ENCODE measurements at places on chromosomes 7 and 10. TPM values are rescaled to one million over a fixed set of nuclear protein-coding genes. Genes with fewer than 3 reads are reported as not detected.
A peak's percentile ranks its signal among the peaks of the same experiment; 100 is the strongest.

ICA1 gene
- 1.5 TPM for polyA plus RNA-seq

PIP gene
- polyA plus RNA-seq, result not detected

CYP2C19 gene
- not detected for polyA plus RNA-seq

GATAD1 gene
- 7.6 TPM for polyA plus RNA-seq

HOGA1 gene
- polyA plus RNA-seq, result not detected

CCNY gene
- polyA plus RNA-seq, result 64.8 TPM

ZDHHC4 gene
- 55.6 TPM for polyA plus RNA-seq

GRCh38 chr10:78768876-78769275 is 299.9 kb upstream of the ZMIZ1 start:
- H3K27me3 ChIP-seq, result no peaks in the 10 kb centered on the region
- peaks cover 18% of the 10 kb centered on the region for H3K4me1 ChIP-seq
- H3K36me3 ChIP-seq, result no peaks in the 10 kb centered on the region
- DNase-seq, result peak; percentile 15

DNA sequence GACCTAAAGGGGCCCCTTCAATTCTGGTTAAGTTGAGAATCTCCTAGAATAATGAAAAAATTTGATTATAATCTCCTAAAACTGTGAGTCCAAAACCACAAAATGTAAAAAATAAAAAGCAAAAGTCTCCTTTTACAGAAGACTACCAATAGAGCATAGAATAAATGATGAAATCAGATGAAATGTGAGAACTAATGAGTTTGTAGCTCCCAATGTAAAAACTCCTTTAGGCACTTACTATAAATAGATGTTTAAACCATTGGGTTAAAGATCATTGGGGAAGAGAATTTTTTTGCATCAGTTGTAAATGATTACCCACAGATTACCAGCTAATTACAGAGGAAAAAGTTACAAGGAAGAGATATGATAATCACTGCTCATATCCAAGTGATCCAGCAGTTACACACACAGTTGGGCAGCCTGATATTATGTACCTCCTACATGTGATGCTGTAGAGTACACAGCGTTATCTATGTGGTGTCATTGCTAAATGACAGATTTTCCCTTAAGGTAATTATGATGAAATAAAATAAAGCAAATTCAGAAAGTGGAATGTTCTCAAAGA is 282.7 kb upstream of the SEMA3D start:
- H3K4me3 ChIP-seq, result no peak overlapping the region
- no peaks in the 10 kb centered on the region for H3K36me3 ChIP-seq
- no peak overlapping the region for H3K27ac ChIP-seq
- H3K27me3 ChIP-seq, result no peaks in the 10 kb centered on the region
- H3K4me1 ChIP-seq, result peaks cover 9% of the 10 kb centered on the region

DNA sequence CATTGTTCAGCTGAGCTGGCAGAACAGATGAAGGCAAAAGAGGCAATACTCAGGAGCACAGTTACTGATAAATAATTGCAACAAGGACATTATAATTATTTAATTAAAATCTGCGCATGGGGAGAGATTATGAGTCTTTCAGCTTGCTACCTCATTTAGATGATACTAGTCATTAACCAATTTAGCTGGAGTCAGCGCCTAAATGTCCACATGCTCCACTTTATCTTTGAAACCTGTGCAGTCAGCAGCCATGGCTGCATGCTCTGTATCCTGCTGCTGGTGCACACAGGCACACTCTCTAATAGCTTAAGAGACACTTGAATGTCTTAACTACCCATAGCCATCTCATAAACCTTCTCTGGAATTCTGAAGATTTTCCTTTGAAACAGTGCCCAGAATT is 196.8 kb downstream of the PPP1R3A start:
- no peaks in the 10 kb centered on the region for H3K36me3 ChIP-seq
- H3K4me3 ChIP-seq, result no peak overlapping the region
- no peak overlapping the region for H3K27ac ChIP-seq
- DNase-seq, result no peak
- H3K4me1 ChIP-seq, result no peaks in the 10 kb centered on the region

GRCh38 chr7:7862393-7862792 is 106.2 kb upstream of the GLCCI1 start:
- no peaks in the 10 kb centered on the region for H3K27me3 ChIP-seq
- no peaks in the 10 kb centered on the region for H3K36me3 ChIP-seq
- no peak overlapping the region for H3K4me3 ChIP-seq

GRCh38 chr10:11290156-11290890 is 272.7 kb downstream of the CELF2 start:
- no peak overlapping the region for H3K4me3 ChIP-seq
- H3K36me3 ChIP-seq, result peaks cover 99% of the 10 kb centered on the region
- peaks cover 13% of the 10 kb centered on the region for H3K4me1 ChIP-seq
- H3K27me3 ChIP-seq, result no peaks in the 10 kb centered on the region

DNA sequence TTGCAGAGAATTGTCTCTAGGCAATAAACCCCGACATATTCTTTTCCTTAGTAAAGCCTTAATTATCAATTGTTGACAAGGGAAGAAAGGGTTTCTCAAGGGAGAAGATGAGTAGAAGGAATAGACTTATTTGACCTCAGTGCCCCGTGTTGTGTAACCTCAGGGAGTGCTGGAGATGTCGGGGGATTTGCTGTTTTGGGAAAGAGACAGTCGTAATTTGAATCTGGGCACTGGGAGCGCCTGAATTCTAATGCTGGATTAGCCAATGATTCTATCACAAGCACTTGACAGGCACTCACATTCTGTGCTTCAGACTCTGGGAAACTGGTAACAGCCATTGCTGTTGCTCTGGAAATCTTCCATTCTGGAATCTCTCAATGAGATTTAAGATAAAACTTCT is 13.8 kb upstream of the LMOD2 start:
- peaks cover 13% of the 10 kb centered on the region for H3K27me3 ChIP-seq
- H3K27ac ChIP-seq, result no peak overlapping the region
- no peaks in the 10 kb centered on the region for H3K4me1 ChIP-seq
- H3K4me3 ChIP-seq, result no peak overlapping the region
- no peak for DNase-seq
- H3K36me3 ChIP-seq, result no peaks in the 10 kb centered on the region

- H3K4me1 ChIP-seq, result peaks cover 35% of the 10 kb centered on the region
- H3K27me3 ChIP-seq, result no peaks in the 10 kb centered on the region
- no peak overlapping the region for H3K27ac ChIP-seq
Observed at GRCh38 chr7:150753826-150754603, 16.8 kb downstream of the GIMAP5 start.

GRCh38 chr10:26475386-26475785 is 37.2 kb downstream of the APBB1IP start:
- H3K36me3 ChIP-seq, result peaks cover 8% of the 10 kb centered on the region
- peaks cover 60% of the 10 kb centered on the region for H3K4me1 ChIP-seq
- no peak overlapping the region for H3K4me3 ChIP-seq
- no peak overlapping the region for H3K27ac ChIP-seq
- DNase-seq, result no peak

DNA sequence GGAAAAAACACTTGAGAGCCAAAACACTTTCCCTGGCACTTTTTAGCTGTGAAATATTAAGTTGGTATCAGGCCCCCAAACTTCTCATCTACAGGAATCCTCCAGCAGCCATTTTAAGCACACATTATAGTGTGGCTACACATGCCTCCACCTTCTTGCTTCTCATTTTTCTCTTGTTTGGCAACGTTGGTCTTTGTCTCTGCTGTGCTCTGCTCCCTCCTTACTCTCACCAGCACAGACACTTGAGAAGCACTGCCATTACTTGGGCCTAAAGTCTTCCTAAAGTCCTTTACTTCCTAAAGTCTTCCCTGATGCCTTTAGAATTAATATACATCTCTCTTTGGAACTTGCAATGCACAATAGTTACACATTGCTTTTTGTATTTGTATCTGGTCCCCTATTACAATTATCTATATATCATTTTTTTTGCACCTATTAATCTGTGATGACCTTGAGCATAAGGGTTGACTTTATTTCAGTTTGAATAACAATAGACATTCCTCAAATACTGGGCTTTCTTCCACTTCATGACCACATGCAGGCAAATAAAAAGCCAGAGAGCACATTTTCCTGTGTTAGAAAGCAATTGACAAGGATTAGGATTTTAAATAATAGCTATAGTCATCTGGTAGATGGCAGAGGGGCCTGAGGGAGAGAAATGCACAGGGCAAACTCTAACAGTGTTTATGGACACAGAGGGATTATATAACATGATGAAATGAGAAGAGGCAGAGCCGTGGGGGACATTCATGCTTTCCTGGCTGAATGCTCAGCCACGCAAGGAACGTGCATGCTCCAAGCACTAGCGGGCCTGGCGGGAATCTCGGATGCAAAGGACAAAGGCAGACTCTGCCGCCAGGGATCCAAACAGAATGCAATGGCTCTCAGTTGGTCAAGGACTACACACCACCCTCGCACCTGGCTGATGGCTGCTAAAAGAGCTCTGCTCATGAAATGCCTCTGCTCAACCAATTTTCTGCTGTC is 99.3 kb downstream of the CDC14C start:
- no peaks in the 10 kb centered on the region for H3K36me3 ChIP-seq
- DNase-seq, result no peak
- no peaks in the 10 kb centered on the region for H3K27me3 ChIP-seq
- H3K4me1 ChIP-seq, result no peaks in the 10 kb centered on the region
- H3K27ac ChIP-seq, result no peak overlapping the region

DNA sequence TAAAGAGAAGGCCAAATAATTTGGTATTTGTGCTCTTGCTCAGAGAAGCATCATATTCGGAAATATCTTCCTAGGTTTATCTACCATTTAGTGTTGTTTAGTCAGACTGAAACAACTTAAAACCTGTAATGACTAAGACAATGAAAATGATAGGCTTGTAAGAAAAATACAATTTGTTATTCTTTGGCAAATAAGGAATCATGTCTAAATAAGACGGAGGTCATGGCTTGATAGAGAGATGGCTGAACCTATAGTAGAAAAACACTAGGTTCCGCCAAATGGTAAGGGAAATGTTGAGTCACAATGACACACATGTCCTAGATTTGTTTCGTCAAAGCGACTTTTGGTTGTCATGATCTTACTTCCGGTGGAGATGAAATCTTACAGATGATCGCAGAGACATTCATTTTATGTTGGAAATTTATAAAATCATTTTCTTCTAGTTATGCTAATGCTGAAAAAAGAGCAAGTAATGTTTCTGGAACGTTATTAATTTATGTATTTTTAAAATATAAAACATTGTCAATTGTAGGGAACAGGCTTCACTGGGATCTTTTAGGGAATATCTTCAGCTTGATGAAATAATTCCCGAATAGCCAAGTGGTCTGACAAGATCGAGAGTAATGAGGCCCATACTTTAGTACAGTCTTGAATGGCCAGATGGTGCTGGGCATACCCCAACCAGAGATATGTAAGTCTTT is 1.0 kb downstream of the SRGN start:
- peak overlapping the region; percentile 73 for H3K4me3 ChIP-seq
- H3K27me3 ChIP-seq, result no peaks in the 10 kb centered on the region
- peaks cover 34% of the 10 kb centered on the region for H3K36me3 ChIP-seq

DNA sequence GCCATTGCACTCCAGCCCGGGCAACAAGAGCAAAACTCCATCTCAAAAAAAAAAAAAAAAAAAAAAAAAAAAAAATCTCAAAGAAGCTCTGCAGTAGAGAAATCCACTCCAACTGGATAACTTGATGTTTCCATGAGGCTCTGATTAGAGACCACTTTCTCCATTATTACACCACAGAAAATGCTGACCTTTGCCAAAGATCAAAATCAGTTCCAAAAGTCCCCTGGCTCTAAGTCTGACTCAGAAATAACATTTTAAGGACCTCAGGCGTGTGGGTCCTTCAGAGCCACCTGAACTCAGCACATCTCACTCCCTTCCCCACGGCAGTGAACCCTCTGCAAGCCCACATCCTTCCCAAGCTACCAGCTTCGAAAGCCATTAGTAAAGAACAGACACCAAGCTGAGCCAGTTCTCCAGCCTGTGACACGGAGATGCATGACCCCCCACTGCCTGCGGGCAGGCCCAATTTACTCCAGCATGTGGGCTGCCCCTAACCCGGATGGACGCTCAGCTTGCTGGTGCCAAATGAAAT is 13.8 kb upstream of the TMEM120A start:
- no peaks in the 10 kb centered on the region for H3K27me3 ChIP-seq
- peak overlapping the region; percentile 70 for H3K27ac ChIP-seq
- peaks cover 23% of the 10 kb centered on the region for H3K4me1 ChIP-seq
- H3K4me3 ChIP-seq, result no peak overlapping the region

DNA sequence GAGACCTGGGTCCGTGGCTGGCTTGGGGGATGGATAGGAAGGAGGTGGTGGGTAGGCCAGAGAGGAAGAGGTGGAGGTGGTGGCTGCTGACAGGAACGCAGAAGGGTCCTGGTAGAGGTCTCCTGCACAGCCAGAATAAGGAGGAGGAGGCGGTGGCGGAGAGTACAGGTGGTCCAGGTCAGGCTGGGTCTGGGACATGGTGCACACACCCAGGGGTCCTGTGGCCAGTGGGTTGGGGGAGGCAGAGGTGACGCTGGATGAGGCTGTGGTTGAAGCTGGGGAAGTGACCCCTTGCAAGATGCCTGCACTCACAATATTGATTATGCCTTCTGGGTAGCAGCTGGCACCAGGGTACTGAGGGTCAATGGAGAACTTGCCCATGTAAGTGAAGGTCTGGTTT is 2.2 kb downstream of the EGR2 start:
- peaks cover 29% of the 10 kb centered on the region for H3K4me1 ChIP-seq
- H3K4me3 ChIP-seq, result no peak overlapping the region
- no peaks in the 10 kb centered on the region for H3K36me3 ChIP-seq
- H3K27ac ChIP-seq, result no peak overlapping the region

- no peak overlapping the region for H3K4me3 ChIP-seq
- H3K27me3 ChIP-seq, result no peaks in the 10 kb centered on the region
- no peak overlapping the region for H3K27ac ChIP-seq
- DNase-seq, result no peak
- H3K4me1 ChIP-seq, result no peaks in the 10 kb centered on the region
Observed at GRCh38 chr10:107647462-107647861, 483.0 kb upstream of the SORCS1 start.

- DNase-seq, result no peak
- no peaks in the 10 kb centered on the region for H3K27me3 ChIP-seq
- no peak overlapping the region for H3K4me3 ChIP-seq
- H3K4me1 ChIP-seq, result no peaks in the 10 kb centered on the region
- H3K27ac ChIP-seq, result no peak overlapping the region
Observed at GRCh38 chr7:54260941-54261371, 281.2 kb upstream of the VSTM2A start.

DNA sequence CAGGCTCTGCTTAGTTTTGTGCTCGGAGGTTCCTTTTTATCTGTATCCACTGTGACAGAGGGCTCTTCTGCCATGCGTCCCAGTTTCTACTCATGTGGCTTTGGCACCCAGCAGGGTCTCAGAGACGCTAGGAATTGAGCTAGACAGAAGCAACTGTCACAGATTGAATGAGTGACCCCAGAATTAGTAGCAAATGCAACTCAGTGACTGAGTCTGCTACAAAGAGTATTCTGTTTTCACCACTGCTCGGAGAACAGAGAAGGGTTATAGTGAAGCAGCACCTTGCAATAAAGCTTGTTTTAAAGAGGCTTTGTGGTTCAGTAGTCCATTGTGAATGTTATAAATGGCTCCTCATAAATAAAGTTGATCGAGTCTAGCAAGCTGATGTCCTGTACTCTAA is 113.2 kb downstream of the DNAH11 start:
- no peak overlapping the region for H3K27ac ChIP-seq
- DNase-seq, result no peak
- H3K36me3 ChIP-seq, result no peaks in the 10 kb centered on the region
- H3K4me1 ChIP-seq, result no peaks in the 10 kb centered on the region
